ENCODE measurements at places on chromosomes 11 and 22. TPM values are rescaled to one million over a fixed set of nuclear protein-coding genes. Genes with fewer than 3 reads are reported as not detected.

TEX54 gene
- not detected for total RNA-seq

KCNE3 gene
- total RNA-seq, result 2.6 TPM

CCDC73 gene
- not detected for total RNA-seq

GRCh38 chr11:103183981-103184611 lies 74.9 kb downstream of the DYNC2H1 start:
- DNase-seq, result no peak

GRCh38 chr22:17917490-17917983 lies 106.8 kb downstream of the MICAL3 start:
- peak; percentile 68 for DNase-seq

DNA sequence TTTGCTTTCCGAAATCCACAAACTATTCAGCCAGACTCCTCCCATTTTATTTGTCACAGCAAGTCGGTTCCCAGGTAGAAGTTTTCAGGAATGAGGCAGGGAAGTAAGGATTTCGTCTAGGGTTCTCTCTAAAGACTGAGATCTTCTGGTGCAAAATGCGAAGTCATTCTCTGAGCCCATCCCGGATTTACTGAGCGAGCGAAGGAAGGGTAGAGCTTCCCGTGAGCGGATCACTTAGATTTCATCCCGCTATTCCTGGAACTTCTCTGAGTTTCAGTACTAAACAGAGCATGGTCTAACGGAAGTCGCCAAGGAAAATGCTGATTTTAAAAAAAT lies 3.1 kb upstream of the CALCA start:
- DNase-seq, result no peak

DNA sequence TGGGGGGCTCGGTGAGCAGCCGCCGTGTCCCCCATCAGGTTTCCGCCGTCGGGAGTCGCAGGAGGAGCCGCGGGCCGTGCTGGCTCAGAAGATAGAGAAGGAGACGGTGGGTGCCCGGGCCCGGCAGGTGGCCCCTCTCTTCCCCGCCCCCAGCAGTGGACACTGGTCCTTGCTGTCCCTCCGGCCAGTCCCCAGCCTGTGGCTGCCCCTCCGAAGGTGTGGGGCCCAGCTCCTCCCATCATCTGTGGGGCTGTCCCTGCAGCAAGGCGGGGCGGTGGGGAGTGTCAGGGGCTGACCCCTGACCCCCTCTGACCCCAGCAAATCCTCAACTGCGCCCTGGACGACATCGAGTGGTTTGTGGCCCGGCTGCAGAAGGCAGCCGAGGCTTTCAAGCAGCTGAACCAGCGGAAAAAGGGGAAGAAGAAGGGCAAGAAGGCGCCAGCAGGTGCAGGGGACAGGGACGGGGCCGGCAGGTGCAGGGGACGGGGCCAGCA lies 15.3 kb downstream of the EPS8L2 start:
- DNase-seq, result no peak

DNA sequence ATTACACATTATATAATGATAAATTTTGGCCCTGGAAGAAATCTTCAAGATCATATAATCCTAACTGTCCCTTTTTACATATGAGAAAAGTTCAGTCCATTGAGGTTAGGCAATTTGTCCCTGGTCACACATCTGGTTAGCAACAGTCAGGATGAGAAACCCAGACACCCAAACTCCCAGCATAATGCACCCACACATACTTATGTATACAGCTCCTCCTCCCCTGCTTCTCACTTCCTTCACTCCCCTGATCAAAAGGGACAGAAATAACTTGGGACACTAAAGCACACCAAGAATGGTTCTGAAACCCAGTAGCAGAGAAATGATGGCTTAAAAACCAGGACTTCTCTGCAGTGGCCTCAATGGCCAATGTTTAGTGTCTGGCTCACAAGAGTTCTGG lies 11.1 kb downstream of the NUMA1 start:
- DNase-seq, result no peak

- no peak for DNase-seq
Observed at GRCh38 chr11:20060181-20060580, 100.1 kb downstream of the DBX1 start.

GRCh38 chr11:4156571-4156970 lies 62.0 kb downstream of the RRM1 start:
- DNase-seq, result no peak

All from Right ventricle myocardium superior (tissue), 1 donor.